ENCODE measurements at places on chromosomes 1 and 21.

- DNase-seq: peak; percentile 58
Measured at GRCh38 chr1:230868736-230869385, 540 bp upstream of the C1orf198 start.

DNA sequence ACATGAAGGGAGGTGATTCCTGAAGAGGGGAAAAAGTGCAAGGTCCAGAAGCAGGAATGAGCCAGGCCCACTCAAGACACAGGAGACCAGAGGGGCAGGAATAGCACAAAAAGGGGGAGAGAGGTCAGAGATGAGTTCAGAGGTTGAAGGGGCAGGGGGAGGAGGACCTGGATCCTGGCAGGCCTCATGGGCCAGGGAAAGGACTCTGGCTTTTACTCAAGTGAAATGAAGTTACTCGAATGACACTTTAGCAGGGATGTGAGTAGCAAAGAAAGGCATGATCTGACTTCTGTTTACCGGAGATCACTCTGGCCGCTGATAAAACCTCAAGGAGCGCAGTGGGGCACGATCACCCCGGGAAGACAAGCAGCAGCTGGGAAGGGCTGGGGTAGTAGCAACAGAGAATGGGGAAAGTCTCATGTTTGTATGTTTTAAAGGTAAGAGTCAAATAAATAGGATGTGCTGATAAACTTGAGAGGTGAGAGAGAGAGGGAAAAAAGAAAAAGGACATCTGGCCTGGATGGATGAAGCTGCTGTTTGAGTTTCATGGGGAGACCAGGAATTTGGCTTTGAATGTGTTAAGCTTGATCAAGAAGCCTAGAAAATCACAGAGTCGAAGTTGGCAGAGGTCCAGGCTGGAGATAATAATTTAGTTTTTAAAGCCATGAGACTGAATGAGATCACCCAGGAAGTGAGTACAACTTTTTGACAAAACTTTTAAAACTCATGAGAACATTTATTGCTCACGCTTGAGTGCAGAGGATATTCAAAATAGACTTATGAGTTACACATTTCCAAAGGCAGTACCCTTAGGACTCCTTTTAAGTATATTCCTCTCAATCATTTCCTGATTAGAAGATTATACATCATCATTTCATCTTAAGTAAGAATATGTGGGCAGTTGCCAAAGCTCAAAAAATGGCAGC lies 156.0 kb downstream of the RERE start:
- no peak for DNase-seq

- no peak for DNase-seq
Measured at GRCh38 chr1:85571828-85572227, 8.7 kb upstream of the CCN1 start.

GRCh38 chr21:17045214-17045853 lies 467.5 kb upstream of the CXADR start:
- no peak for DNase-seq

DNA sequence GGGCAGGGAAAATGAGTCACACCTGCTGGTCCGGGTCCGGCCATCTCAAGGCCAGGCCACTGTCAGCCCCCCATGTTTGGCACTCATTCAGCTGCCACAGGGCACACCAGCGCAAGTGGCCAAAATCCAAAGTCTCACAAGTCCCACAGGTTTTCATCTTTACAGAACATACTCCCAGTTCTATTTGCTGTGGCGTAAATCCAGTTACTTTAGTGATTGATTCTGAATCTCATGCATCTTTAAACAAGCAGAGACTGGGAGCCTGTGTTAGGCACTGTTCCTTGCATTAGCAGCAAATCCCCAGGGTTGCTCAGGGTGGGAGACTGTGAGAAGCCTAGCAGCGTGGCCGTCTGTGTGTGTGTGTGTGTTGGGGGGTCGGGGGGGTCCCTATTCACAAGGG lies 1.1 kb upstream of the SLC2A5 start:
- DNase-seq: no peak

DNA sequence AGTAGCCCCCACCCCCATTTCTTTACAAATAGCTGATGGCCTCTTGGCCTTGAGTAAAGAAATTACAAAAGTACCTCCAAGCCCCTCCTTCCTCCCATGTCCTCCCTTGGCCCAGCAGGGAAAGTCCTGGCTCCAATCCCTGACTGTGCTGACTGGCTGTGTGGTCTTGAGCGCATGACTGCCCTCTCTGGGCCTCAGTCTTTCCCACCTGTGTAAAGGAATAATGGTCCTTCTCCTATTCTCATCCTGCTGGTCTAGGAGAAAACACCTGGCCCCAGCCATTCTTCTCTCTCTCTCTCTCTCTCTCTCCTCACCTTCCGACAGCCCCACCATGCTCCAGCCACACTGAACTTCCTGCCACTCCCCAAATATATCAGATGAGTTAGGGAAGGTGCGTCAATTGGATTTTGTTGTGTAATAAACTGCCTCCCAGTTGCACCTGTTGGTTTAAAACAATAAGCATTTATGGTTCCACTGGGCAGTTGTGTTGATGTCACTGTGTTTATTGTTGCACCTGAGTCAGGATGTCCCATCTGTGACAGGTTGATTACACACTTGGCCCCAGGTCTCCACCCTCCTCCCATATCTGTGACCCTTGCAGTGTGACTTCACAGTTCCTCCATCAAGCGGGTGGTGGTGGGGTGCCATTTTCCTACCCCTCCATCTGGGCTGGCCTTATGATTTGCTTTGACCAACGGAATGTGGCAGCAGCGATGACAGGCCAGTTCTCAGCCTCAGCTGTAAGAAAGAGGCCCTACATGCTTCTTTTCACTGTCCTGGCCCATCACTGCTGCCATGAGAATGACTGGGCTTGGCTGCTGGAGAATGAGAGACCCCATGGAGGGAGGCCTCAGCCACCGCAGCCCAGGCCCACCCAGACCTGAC lies 22.3 kb upstream of the LRP8 start:
- DNase-seq: peak; percentile 6

- no peak for DNase-seq
Measured at GRCh38 chr1:182340233-182341058, 51.1 kb downstream of the GLUL start.

DNA sequence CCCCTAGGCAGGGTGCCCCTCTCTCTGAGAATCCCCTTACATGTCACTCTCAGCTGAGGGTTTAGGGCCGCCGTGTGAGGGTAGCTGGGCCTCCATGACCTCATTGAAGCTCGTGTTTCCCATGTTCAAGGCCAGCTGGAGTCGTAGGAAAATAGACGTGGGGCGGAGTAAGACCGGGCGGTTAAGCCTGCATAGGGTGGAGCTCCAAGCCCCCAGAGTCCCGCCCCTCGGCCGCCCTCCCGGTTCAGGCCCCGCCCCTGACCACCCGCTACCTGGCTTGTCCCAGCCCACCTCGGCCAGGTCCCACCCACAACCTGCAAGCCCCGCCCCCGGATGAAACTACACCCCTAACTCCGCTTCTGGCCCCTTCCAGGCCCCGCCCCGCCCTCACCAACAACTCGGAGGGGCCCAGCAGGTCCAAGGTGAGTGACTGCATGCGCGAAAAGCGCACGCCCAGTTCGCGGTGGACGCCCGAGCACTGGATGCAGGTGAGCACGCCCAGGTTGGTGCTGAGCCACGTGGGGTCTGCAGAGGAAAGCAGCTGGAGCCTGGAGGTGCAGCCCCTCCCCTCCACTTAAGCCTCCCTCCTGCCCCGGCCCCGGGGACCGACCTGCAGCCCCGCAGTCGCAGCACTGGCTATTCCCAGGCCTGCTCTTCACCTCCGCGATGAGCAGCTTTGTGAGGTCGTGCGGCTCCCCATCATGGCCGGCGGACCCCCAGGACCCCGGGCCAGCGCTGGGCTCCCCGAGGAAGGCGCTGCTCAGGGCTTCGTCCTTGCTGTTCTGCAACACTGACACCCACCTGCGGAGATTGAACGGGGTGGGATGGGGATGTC lies 12.2 kb upstream of the TCEA3 start:
- DNase-seq: peak; percentile 77

DNA sequence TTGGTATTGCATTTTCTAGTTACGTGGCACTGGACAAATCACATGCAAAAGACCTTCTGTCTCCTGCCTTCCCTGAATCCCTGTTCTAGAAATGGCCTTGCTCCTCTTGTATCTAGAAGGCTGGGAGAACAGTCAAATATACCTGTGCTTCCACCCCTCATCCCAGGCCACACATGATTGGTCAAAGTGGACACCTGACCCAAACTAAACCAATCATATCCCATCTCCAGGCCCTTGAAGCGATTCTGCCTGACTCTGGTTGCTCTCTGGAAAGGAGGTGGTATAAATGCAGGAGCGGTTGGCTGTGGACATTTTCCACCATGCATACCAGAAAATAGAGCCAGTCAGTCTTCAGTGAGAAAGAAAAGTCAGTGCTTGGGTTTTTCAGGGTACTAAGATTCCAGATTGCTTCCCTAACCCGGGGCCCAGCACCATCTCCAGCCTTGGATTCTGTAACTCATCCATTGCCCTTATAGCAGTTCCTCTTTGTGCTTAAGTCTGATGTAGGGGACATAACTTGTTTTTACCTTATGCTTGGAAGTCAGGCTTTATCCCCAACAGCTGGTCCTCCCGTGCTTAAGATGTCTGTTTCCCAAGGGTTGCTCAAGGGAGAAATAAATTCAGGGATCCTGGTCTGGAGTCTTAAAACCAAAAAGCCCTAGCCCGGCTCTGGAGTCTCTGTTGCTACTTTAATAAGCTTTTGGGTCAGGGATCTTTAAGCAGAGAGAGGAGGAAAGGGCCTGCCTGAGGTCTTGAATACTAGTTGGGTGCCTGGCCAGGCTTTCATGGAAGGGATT lies 7.7 kb upstream of the PHC2 start:
- no peak for DNase-seq

DNA sequence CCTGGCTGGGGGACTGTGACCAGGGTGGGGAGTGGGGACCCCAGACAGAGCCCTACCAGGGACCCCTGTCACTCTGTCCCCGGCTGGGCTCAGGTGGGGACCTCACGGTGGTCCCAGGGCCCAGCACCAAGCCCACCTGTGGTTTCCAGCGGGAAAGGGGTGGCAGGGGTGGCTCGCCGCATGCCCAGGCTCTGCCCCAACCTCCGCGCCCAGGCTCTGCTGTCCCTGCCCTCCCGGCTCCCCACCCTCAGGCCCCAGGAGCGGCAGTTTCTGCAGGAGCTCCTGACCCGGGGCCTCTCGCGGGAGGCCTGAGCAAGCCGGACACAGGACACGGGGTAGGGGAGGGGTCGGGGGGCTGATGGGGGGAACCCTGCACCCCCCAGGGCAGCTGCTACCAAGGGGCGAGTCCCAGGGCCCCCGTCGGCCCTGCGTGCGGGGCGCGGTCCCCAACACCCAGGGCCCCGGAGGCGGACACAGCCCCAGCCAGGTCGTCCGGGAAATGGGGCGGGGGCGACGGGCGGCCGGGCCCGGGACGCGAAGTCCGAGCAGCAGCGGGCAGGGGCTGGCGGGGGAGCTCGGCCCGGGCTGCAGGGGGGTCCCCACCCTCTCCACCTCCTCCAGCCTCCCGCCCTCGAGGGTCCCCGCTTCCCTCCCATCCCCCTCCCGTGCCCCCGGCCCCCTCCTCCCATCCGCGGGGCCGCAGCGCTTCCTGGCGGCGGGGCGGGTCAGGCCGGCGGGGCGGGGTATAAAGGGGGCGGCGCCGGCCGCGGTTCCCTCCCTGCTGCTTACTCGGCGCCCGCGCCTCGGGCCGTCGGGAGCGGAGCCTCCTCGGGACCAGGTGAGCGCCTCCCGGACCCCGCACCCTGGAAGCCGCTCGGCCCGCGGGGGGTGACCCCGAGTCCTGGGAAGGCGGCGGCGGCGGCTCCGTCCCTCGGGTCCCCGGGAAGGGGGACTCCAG lies at the start of gene COL6A2:
COL6A2 (plus strand) TSS at position 777 of the 958 bp plus-strand sequence.
- DNase-seq: no peak

GRCh38 chr1:29415861-29416260 lies 179.5 kb downstream of the PTPRU start:
- DNase-seq: no peak

DNA sequence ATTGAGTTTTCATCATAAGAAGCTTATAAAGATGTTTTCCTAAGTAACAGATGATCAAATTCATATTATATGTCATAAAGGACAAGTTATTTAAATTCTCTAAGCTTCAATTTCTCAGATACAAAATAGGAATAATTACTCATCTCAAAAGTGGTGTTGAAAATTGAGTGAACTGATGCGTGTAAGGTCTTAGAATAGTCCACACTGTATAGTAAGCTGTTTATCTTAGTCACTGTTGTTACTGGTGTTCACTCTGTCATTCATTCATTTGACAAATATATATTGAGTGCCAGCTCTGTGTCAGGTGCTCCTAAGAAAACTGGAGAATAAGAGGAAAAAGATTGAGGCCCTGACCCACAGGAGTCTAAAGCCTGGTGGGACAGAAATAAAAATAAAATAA lies 186.3 kb upstream of the BRINP3 start:
- no peak for DNase-seq

DNA sequence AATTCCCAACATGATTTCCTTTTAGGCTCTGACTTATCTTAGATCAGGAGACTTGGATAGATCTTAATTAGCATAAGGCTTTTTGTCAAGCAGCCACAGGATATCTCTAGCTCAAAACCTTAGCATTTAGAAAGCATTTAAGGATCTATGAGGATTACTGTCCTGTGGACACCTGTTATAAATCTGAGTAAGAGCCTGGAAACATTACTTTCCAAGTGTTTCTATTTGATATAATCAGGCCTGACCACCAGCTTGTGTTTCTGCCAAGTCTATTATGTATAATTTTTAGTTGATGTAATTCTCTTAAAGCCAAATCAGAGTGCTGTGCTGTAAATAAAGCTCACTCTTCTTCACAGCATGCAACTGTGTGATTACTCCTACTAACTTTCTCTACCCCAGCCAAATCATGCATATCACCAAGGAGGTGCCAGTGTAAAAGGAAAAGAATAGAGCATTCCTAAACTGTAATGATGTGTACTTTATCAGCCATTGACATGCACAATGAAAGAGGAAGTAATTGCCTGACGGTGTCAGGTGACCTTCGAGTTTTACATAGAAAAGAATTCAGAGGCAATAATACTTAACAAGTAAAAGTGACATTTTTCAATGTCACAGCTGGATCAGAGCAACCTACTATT lies 309.9 kb upstream of the PRMT6 start:
- no peak for DNase-seq

- no peak for DNase-seq
Measured at GRCh38 chr1:87106867-87107266, 192.4 kb downstream of the HS2ST1 start.

- DNase-seq: no peak
Measured at GRCh38 chr1:175191659-175192058, 917 bp downstream of the KIAA0040 start.

- DNase-seq: no peak
Measured at GRCh38 chr1:112457955-112458354, 50.8 kb upstream of the WNT2B start.

Measured in posterior cingulate gyrus (tissue), 11 donors.